ENCODE measurements at places on chromosomes 1 and 21.

GRCh38 chr1:234969581-234970400 lies 158.8 kb downstream of the TOMM20 start:
- peak; percentile 84 for DNase-seq

DNA sequence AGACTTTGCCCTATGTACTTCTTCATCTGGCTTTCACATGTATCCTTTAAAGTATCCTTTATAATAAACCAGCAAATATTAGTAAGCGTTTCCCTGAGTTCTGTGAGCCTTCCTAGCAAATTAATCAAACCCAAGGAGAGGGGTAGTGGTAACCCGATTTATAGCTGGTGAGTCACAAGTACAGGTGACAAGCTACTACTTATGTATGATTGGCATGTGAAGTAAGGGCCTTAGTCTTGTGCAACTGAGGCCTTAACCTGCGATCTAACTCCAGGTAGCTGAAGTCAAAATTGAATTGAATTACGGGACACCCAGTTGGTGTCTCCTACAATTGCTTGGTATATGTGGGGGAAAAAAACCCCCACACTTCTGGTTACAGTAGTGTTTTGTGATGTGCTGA lies 26.0 kb downstream of the SLC16A1 start:
- no peak for DNase-seq

DNA sequence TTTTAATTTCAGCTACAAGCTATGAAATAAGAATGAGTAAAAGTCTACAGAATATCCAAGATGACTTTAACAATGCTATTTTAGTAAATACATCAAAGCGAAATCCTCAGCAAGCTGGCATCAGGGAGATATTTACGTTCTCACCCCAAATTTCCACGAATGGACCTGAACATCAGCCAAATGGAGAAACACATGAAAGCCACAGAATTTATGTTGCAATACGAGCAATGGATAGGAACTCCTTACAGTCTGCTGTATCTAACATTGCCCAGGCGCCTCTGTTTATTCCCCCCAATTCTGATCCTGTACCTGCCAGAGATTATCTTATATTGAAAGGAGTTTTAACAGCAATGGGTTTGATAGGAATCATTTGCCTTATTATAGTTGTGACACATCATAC lies 13.7 kb upstream of the CLCA1 start:
- no peak for DNase-seq

- DNase-seq: no peak
Observed at GRCh38 chr1:200364831-200365230, 45.0 kb downstream of the ZNF281 start.

GRCh38 chr1:5906966-5907365 lies 85.3 kb downstream of the NPHP4 start:
- DNase-seq: no peak

GRCh38 chr1:58487002-58487401 lies 59.5 kb downstream of the OMA1 start:
- no peak for DNase-seq

GRCh38 chr1:201450721-201451291 lies 18.2 kb downstream of the PHLDA3 start:
- DNase-seq: peak; percentile 73

GRCh38 chr1:183653876-183654451 lies 848 bp upstream of the APOBEC4 start:
- DNase-seq: no peak

- no peak for DNase-seq
Observed at GRCh38 chr1:204336421-204337035, 23.2 kb downstream of the PLEKHA6 start.

DNA sequence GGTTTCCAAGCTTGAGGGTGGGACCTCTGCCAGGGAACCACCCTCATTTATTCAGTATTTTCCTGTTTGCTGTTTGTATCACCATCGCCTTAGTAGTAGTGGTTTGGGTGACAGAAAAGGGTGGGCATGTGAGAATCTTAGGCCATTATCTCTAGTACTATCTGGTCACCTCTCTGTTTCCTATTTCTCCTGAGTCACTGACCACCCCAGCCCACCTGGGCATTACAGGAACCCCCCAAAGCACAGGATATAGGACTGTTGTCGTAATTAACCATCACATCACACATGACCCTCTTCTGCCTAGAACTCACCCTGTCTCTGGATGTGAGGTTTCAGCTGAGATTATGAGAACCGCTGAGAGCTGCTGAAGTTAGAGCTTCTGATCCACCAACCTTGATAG lies 60.4 kb downstream of the IL23R start:
- no peak for DNase-seq

DNA sequence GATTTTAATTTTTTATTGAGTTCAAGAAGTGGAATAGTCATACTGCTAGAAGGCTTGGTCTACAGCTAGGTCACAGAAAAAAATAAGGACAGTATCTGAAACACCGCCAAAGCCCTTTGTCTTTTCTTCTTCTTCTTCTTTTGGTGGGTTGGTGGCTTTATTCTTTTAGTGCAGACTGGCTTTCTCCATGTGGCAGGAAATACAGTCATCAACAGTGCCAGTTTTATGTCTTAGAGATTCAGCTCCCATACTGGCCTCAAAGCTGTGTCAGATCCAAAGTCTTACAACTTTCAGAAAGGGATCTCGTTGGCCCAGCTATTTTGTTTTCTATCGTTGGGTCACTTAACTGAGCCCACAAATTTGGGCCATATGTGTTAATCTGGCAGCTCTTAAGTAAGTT lies 58.2 kb downstream of the FNBP1L start:
- no peak for DNase-seq
